ENCODE measurements at places on chromosomes 16 and 17.

GRCh38 chr16:30710971-30711370, 12.0 kb downstream of the SRCAP start:
- DNase-seq: no peak

DNA sequence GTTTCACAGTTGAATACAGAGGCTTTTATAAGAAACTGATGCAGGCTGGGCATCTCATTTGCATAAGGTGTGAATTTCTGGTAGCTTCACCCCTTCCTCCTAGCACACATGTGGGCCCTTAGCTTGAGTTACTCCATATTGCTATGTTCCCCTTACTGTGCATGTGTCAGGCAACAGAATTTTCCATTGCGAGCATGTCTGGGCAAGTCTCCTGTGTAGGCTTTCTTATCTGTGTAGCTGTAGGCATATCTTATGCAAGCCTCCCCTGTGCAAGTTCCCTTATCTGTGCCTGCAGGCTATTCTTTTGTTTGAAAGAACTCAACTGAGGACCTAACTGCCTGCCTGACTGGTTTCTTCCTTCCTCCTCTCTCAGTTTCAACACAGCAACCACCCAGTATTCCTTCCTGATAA, 597.4 kb upstream of the CDH5 start:
- DNase-seq: no peak

- no peak for DNase-seq
These were observed 93.9 kb upstream of the FA2H start for GRCh38 chr16:74868501-74868900.

DNA sequence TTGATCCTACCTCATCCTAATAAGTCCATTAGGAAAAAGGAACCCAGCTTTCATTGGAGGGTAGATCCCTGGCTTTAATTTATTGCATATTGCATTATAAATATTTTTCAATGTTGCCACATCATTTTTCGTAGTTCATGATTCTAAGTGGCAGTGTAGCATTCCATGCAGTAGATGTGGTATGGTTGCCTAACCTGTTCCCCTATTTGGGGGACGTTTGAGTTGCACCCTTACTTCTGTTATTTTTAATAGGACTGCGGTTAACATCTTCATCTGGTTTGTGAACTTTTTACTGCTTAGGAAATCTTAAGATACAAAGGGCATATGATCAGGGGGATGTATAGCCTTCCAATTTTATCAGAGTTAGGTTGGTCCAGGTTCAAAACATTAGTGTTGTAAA, 5.4 kb downstream of the SCPEP1 start:
- peak; percentile 52 for DNase-seq

- no peak for DNase-seq
These were observed 4.8 kb downstream of the KLHL11 start for GRCh38 chr17:41860254-41860931.

DNA sequence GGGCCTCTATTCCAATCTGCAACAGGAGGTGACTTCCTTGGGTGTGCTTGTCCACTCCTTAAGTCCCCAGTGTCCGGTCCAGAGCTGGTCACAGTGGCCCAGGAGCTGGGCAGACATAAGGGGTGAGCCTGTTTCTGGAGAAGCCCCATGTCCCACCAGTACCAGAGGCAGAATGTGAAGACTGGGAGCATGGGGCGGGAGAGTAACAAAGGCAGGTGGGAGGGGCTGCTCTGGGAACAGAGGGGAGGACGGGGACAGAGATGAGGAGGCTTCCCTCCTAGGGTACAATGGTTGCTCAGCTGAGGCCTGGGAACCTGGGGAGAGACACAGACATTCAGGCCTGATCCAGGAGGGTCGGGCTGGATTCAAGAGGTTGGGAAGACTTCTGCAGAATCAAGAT, 323.3 kb upstream of the TNRC6C start:
- DNase-seq: no peak

- no peak for DNase-seq
These were observed 50.4 kb upstream of the CIBAR2 start for GRCh38 chr16:85162478-85163277.

DNA sequence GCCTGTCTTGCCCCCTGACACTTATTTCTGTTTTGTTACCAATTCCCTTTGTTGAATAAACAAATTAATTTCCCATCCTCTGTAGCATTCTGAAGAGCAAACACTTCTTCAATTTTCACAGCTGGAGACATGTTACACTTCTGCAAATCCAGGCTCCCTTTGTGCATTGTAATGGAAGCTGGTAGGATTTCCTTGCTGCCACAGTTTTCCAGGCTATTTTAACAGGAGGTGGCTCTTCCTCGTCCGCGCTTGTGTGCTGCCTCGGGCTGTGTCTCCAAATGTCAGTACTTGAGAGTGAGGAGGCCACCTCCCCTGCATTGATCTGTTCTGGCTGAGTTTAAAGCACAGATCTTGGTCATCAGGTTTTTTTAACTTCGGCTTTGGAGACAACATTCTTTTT, 40.0 kb downstream of the SOST start:
- no peak for DNase-seq

All from inflammatory macrophage treated with lipopolysaccharide for 4 hours (primary cell).